Sigmoid colon (tissue), 7 donors: ENCODE measurements at places on chromosomes 16 and 17. TPM values are rescaled to one million over a fixed set of nuclear protein-coding genes. Genes with fewer than 3 reads are reported as not detected.

GRCh38 chr17:9419932-9420453 is 155.6 kb downstream of the STX8 start:
- no peak for DNase-seq

GRCh38 chr17:31425282-31426040 is 34.0 kb downstream of the RAB11FIP4 start:
- DNase-seq, result no peak

- no peak for DNase-seq
Measured at GRCh38 chr16:58333985-58334384, 39.2 kb upstream of the PRSS54 start.

- DNase-seq, result no peak
Measured at GRCh38 chr17:64466019-64466735, 17.3 kb downstream of the MILR1 start.

DNA sequence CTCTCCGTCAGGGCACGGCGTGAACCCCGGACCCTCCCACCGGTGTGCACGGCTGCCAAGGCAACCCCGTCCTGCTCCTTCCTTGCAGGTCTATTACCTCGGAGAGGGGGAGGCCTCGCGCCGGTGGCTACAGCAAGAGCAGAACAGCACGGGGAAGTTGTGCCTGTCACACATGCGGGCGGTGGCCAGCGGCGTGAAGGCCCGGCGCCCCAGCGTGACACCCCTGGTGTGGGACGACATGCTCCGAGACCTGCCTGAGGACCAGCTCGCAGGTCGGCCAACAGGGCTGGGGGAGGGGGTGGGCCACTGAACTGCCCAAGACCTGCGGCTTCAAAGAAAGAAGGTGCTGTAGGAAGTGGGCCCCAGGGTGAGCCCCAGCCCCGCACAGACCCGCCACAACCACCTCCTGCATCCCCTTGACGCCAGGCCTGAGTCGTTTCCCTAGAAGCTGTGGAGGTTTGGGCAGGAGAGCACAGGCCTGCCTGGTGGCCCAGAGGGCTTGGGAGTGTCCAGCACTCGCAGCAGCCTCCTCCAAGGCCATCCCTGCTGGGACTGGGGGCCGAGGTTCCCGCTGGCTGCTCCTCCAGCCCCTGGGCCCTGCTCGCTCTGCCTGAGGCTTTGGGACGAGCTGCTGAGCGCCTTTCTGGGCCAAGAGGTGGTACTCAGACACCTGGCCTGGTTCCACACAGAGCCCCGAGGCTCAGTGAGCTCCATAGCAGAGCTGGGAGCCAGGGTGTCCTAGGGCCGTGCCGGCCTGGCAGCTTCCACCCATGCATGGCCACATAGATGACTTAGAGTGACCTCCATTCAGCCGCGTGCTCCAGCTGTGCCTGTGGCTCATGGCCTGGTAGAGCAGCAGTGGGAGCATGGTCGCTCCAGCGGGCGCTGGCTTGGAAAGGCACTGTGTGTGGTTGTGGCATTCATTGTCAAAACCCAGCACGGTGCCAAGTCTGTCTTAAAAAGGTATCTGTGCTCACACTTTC is 14.7 kb downstream of the CYBC1 start:
- no peak for DNase-seq

- no peak for DNase-seq
Measured at GRCh38 chr16:28879261-28879840, 1.1 kb downstream of the ATP2A1 start.

DNA sequence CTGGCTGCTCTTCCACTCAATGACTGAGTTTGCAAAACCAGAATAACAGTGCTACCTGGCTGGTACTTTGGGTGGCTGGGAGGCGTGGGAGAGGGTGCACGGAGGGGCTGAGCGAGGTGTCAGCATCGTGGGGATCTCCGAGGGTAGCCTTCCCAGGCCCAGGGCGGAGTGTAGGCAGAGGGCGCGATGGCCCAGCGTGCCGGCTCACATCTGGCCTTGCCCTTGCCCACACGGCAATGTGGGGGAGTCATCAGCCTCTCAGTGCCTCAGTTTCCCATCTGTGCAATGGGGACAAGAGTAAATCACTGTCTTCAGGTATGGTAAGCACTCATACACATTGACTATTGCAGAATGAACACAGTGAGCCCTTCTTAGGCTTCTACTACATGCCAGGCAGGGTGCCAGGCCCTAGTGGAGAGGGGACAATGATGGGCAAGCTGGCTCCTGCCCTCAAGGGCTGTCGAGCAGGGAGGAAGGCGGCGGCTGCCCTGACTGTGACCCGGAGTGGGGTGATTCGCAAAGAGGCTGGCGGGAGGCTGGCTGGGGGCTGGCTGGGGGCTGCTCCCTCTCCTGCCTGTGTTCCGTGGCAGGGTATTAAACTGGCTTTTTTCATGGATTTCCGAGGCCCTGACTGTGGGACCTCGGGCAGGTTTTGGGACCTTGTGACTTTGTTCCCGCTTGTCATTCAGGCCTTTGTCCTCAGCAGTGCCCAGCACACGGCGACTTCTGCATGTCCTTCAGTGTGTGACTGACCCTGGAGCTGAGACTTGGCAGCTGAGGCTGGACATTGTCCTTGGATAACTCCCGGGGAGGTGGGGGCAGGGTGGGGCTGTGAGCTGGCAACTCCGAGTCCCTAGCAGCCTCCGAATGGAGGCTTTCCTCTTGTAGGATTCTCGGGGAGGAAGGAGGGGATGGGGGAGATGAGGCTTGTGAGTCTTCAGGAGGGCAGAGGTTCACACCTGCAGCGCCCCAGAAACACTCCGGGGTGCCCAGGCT is 243.1 kb downstream of the SEC14L1 start:
- DNase-seq, result peak; percentile 79

DNA sequence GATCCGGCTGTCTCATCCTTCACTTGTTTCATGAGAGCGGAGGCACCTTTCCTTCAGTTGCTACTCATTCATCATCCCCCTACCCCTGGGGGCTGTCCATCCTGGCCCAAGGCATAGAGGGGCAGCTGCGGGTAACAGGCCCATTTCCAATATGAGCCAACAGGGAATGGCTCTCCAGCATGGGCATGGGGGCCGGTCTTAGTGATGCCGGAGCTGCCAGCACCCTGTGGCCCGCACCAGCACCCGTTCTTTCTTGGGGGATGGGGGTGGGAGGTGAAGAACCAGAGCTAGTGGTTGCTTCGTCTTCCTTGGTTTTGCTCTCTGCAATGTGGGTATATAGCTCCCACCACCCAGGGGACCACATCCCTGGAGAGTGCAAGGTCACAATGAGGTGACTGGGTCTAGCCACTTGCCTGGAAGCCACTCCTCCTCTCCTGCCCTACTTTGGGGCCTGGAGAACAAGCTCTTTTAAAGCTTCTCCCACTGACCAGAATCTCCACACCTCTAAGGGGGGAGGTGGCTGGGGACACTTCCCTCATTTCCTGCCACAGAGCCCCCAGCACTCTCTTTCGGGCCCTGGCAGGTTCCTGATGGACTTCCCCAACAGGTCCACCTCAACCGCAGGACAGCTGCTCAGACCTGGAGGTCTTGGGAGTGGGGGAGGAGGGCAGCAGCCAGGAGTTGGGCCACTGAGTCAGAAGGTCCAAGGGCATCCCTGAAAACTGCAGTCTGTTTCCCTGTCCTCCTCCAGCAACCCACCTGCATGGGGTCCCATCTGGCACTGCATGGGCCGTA is 11.9 kb upstream of the TBX2 start:
- DNase-seq, result no peak

PTX4 gene
- not detected for total RNA-seq

TBC1D3G gene
- 1.4 TPM for total RNA-seq
